ENCODE measurements at places on chromosomes 1 and 21.

- no peak for DNase-seq
Measured at GRCh38 chr1:150895618-150896017, 8.7 kb downstream of the CTXND2 start.

DNA sequence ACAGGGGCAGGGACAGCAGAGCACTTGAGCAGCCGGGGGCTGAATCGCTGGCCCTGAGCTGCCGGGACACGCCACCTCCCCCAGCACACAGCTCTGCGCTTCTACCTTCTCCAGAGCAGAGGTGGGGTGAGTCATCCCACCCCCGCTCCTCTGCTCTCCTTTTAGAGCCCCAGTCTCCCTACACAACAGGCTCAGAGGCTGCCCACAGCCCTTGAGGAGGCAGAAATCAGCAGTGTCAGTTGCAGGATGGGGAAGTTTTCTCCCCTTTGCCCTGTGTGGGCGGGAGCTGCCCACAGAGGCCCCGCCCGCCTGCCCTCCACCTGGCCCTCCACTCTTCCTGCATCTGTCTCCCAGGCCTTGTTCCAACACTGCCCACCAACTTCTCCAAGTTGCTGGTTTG is 94.6 kb downstream of the STUM start:
- no peak for DNase-seq

DNA sequence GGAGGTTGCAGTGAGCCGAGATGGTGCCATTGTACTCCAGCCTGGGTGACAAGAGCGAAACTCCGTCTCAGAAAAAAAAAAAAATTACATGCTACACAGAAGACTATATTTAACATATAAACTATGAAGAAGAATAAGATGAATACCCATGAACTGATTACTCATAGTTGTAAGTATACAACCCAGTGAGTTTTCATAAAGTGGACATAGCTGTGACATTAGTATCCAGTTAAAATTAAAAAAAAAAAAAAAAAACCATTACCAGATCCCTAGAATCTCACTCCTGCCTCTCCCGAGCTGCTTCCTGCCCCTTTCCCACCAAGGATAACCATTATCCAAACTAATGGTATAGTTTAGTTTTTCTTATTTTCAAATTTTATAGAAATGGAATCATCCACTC is 37.4 kb downstream of the UBE4B start:
- no peak for DNase-seq

- no peak for DNase-seq
Measured at GRCh38 chr1:37042506-37042905, 8.2 kb upstream of the GRIK3 start.

- DNase-seq, result peak; percentile 68
Measured at GRCh38 chr21:42674351-42674940, 21.0 kb downstream of the PDE9A start.

- no peak for DNase-seq
Measured at GRCh38 chr1:203627851-203628200, 1.2 kb downstream of the ATP2B4 start.

DNA sequence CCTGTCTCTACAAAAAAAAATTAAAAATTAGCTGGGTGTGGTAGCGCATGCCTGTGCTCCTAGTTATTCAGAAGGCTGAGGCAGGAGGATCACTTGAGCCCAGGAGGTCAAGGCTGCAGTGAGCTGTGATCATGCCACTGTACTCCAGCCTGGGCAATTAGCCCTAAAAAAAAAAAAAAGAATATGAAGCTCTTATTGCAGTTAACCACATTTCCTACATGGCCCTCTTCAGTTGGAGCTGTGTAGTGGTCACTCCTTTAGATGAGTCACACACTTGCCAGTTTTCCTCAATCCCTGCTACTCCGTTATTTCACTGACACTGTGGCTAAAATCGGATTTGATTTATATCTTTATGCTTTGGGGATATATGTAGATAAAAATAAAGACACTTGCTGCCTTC is 11.8 kb downstream of the NFYC start:
- DNase-seq, result no peak

DNA sequence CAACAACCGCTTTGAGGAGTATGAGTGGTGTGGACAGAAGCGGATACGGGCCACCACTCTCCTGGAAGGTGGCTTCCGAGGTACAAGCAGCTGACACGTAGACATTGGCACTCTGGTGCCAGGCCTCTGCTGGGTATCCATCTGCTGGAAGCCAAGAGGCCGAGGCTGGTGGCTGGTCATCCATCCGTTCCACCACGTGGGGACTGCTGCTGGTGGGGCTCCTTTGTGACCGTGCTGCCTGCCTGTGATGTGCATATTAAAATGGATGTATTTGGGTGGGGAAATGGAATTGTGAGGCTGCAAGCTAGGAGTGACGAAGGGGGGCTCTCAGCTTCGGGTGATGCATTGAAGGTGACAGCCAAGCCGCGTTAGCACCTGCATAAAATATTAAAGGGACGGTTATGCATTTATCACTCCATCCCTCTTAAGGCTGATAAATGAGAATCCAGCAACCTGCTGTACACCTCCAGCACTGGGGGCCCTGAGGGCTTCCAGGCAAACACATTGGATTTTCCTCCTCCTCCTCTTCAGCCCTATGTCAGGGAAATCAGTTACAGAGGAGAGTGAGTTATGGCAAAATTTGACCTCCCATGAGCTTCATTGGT is 38.1 kb downstream of the TMEM53 start:
- DNase-seq, result no peak

DNA sequence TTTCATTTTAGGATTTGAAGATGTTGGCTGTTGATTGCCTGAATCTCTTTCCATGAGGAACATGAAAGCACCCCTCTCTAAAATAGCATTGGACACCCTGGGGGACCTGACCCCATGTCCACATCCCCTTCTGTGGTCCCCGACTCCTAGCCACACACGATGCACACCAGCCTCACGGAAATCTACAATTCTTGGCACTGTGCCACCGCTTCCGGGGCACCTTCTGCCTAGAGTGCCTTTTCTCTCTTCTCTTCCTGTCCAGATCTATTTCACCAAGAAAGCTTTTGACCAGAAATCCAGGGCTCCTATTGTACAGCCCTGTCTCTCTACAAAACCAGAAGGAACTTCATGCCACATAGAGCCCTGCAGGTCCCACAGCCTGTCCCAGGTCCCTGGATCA is 50.3 kb downstream of the MYSM1 start:
- no peak for DNase-seq
